Left lung (tissue), 14 donors: ENCODE measurements at places on chromosomes 3 and 15.

DNA sequence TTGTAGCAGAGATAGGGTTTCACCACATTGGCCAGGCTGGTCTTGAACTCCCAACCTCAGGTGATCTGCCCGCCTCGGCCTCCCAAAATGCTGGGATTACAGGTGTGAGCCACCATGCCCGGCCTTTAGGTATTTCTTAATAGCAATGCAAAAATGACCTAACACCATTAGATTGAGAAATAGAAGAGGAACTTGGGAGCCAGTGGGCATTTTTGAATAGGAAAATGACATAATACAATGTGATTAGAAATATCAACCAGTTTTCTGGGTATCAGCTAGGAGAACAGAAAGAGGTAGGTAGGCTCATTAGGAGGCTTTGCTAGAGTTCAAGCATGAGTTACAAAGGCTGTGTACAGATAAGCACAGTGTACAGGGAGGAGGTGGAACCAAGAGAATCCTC, 101.8 kb upstream of the TBC1D5 start:
- no peak for DNase-seq

- DNase-seq, result no peak
Measured at GRCh38 chr15:39506146-39506545, 74.7 kb upstream of the THBS1 start.

- DNase-seq, result peak; percentile 58
Measured at GRCh38 chr3:14369675-14370669, 32.4 kb upstream of the SLC6A6 start.

DNA sequence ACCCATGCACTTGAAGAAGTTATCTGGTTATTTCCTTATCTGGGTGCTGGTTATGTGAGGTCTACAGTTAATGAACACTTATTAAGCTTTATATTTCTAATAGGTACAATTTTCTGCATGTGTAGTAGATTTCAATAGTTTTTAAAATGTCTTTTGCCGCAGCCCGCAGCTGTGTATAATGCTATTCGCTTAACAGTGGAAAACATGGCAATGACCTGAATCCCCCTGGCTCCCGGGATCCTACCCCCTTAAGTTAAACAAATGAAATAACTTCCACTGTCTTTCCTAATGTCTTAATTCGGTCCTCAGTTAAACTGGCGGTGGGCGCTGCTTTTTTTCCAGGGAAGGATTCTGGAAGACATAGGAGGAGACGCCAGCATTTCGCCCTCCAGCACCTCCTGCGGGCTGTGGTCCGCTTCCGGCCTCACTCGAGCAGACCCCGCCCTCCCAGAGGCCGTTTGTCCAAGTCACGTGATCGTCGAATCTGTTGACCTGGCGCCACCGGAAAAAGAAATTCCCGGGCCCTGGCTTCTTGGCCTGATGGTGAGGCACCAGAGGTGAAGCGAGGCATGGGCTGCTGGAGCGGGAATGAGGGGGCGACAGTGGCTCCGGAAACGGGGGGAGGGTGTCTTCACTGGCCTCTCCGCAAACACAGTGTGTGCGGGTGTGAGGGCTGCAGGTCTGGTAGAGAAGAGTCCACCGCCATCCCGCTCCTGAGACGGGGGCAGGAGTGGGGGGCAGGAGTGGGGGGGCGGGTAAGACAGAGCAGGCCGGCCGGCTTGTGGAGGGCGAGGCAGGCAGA, 45.6 kb upstream of the CSPG4 start:
- peak; percentile 91 for DNase-seq

- no peak for DNase-seq
Measured at GRCh38 chr3:134087060-134087974, 57.6 kb upstream of the SLCO2A1 start.

GRCh38 chr3:129838086-129838485, 55.4 kb downstream of the TMCC1 start:
- DNase-seq, result no peak
